Erythroblast (primary cell): ENCODE measurements at places on chromosomes 7 and 10.

GRCh38 chr10:114665406-114665805 is 7.3 kb upstream of the ABLIM1 start:
- DNase-seq, result no peak

- no peak for DNase-seq
These were observed 7.4 kb upstream of the C10orf67 start for GRCh38 chr10:23351926-23352519.

DNA sequence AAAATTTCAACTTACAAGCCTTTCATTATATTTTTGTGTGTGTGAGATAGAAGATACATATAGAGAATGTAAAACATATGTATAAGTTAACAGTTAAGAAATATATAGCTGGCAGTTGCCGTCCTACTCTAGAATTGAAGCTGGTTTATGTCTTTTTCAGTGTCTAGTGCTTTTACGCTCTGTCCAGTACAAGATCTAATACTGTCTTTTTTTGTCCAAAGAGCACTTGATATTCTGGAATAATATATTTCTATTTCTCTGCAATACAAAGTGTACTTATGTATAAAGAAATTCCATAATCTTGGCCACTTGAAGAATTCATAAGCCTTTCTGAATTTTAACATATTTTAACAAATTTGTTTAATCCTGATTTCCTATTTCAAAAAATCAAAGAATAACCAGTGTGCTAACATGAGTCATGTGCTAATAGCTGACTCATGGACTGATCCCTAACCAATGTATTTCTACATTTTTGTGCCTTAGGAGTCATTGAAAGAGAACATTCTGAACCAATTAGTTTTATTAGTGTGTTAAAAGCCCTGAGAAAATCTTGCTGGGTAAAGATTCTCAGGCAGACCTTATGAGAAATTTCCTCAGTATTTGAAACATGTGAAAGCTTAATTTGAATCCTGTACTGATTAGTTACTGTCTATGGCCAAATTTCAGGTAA is 73.2 kb upstream of the CCAR1 start:
- no peak for DNase-seq

DNA sequence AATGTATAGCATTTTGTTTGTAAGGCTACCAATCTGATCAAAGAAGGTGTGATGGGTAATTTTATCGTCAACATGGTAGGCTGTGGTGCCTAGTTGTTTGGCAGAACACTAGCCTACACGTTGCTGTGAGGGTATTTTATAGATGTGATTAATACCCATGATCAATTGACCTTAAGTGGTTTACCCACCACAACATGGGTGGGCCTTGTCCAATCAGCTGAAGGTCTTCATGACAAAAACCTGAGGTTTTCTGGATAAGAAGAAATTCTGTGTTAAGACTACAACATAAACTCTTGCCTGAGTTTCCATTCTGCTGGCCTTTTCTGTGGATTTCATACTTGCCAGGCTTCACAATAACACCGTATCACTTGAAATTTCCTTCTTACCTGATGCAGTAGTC is 131.8 kb upstream of the PPP1R3A start:
- DNase-seq, result no peak

- no peak for DNase-seq
These were observed 173.8 kb upstream of the GHITM start for GRCh38 chr10:83965473-83965872.

DNA sequence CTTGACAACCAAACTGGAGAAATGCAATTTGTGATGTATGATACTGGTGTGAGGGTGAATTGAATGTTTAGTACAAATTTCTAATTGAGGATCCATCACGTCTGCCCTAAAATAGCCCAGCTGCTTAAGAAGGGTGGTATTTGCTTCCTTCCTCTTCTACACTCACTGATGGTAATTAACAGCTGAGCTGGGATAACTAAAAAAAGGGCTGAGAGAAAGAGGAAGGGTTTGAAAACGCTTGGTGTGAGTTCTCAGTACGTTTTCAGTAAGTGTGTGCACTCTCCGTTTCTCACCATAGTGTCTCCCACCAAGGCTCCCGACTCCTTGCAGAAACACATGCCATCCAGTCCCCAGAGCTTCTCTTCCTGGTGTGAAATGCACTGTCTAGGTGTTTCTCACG is 54.3 kb downstream of the MAP3K8 start:
- DNase-seq, result no peak

- no peak for DNase-seq
These were observed 34.6 kb downstream of the VTI1A start for GRCh38 chr10:112481602-112482001.

DNA sequence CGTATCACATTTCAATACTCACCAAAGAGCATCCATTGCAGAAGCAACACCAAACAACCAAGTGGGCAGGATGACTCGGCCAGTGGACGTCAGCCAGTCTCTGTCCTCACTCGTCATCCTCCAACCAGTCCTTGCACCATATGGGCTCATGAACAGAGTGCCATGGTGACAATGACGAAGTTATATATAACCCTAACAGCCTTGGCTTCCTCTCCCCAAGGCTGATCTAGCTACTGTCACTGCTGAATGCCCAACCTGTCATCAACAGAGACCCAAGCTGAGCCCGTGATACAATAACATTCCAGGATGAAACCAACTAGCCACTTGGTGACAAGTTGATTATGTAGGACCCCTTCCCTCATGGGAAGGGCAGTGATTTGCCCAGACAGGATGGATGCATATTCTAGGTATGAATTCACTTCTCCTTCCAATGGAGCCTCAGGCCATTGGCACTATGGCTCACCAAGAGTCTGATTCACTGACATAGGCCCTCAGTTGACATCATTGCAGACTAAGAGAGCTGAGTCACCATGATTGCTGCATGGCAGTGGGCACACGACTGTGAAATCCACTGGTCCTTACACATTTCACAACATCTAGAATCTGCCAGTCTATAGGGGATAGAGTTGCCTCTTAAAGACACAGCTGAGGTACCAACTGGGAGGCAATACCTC is 26.3 kb upstream of the PPIF start:
- DNase-seq, result no peak

GRCh38 chr10:70494966-70495365 is 16.4 kb downstream of the PALD1 start:
- no peak for DNase-seq

GRCh38 chr7:120843109-120843508 is 14.8 kb downstream of the TSPAN12 start:
- DNase-seq, result no peak

GRCh38 chr7:20284003-20284770 is 46.5 kb upstream of the ITGB8 start:
- DNase-seq, result no peak

DNA sequence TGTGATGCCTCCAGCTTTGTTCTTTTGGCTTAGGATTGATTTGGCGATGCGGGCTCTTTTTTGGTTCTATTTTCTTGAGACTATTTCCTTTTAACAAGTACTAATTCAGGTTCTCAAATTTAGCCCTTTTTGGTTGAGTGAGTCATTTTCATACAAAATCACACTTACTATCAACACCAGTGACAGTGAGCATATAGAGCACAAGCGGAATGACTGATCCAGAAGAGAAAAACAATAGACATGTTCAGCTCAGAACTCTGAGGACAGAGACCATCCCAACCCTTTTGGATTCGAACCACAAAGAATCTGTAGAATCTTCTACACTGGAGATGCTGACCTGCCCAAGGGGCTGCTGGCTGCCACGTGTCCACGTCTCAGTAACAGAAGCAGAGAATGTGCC is 56.4 kb upstream of the INSYN2A start:
- no peak for DNase-seq

DNA sequence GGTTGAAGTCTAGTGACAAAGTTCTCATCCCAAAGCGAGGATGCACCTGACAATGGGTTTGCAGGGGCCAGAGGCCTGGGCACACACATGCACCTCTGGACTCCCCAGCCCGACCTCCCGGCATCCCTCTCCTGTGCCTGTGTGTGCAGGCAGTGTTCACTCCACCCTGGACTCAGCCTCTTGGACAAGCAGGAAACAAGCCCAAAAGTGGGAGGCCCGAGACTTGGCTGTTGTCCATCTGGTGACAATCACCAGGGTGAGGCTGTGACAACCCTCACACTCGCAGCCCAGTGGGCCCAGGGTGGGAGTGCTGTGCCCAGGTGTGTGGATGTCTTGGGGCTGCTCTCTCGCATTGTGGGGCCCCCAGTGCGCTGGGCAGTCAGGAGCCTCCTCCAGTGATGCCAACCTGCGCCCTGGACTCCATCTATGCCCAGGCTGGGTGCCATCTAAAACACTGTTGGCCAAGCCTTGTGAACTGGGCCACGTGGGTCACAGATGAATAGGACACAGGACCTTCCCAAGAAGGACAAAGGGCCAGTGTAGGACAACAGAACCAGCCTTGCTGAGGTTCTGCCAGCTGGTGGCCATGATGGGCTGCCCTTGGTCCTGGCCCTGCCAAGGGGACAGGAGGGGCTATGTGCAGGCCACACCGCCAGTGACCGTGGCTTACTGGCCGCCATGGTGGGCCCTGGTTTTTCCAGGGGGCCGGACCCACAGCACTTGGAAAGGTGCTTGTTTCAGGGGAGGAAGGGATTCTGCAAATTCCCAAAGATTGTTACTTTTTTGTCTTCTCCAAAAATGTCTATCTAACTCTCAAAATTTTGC is 144.3 kb downstream of the TCERG1L start:
- DNase-seq, result no peak

DNA sequence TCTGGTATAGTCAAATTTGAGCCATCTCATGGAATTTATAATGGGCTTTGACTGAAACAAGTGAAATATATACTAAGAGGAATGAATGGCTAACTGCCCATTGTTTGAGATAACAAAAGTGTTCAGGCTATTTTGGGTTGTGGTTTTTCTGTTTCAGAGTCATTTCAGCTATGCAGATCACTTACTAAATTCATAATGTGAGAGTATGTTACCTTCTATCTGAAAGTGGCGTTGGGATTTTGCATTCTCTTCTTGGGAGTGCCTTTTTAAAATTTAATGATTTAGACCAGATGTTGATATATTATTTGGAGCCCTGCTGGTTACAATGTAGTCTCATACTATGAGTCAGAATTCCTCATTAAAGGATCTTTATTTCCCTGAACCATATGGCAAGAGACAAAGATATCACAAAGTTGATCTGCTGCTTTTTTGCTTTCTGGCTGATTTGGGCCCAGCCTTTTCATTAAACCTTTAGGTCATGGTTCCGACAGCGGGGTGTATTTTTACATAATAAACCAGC is 10.4 kb downstream of the VCL start:
- no peak for DNase-seq

DNA sequence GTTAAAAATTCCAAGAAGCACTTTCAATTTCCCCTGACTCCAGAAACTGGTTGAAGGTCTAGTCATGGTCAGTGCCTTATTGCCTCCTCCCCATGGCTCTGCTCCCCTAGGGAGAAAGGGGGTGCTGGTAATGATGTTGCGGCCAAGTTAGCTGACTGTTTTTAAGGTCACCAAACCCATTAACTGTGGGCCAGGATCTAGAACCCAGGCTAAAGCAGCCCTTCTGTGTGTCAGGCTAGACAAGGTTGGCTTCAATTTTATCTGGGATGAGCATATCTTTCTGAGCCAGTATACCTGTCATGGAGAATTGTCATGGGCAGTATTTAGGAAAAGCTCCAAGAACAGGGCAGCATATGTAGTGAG is 11.2 kb upstream of the HOXA13 start:
- DNase-seq, result no peak

DNA sequence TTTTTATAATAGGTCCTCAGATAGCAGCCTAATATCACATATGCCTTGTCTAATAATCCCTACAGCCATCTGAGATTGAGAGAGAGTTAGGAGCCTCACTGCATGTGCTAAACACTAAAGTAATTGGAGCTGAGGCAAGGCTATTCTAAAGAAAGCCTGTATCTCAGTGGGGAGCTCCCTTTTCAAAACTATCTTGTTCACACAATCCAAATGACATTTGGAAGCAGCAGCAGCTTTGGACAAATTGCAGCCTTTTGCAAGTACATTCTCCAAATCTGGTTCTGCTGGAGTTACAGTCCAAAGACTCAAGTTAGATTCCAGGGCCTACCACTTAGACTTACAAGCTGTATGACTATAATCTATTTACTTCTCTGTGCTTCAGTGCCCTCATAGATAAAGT is 104.5 kb downstream of the MACC1 start:
- DNase-seq, result no peak

GRCh38 chr10:119209736-119210355 is 2.5 kb downstream of the GRK5 start:
- no peak for DNase-seq

- no peak for DNase-seq
These were observed 56.1 kb upstream of the ADO start for GRCh38 chr10:62748386-62748785.

GRCh38 chr10:71598621-71599055 is 120.9 kb downstream of the C10orf105 start:
- no peak for DNase-seq

DNA sequence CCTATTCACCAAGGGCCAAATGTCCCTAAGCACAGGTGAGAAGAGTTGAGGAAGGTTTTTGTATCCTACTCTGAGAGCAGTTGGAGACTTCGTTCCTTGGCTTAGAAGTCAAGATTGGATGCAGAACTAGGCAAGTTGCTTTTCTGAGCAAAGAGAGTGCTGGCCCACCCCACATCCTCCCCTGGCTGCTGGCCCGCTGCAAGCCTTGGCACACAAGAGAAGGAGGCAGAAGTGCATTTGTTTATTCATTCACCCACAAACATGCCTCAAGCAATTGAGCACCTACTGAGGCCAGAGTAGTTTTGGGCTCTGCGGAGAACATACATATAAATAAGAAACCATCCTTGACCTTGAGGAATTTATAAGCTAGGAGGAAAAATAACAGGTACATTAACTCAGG is 318.9 kb downstream of the KCNMA1 start:
- DNase-seq, result no peak

DNA sequence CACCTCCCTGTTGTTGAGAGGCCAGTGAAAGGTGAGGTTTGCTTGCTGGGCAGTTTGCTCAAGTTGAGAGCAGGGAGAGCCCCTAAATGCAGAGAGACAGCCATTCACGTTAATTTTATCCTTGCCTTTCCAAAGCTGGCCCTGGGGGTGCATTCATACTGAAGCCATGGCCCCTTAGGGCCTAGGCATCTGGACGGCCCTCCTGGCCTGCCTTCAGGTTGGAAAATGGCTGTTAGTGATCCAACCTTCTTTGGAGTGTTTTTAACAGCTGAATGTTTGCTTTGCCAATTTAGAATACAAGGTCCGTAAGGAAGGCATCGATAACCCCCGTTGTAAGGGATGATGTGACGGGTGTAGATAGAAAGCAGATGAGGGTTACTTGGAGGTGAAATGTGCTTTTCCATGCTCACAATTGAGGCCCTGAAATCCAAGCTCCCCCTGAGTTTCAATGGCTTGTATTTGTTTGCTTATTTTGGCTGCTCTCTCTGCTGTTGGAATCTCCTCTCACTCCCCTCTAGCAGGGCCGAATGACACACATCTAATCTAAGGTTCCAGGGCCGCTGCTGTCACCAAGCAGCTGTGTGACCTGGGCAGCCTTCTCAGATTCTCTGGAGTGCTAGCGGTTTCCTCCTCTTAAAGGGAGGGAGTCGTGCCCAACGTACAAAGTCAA is 171.6 kb upstream of the MKI67 start:
- no peak for DNase-seq

- DNase-seq, result no peak
These were observed 47.8 kb upstream of the PARD3 start for GRCh38 chr10:34862892-34863291.

DNA sequence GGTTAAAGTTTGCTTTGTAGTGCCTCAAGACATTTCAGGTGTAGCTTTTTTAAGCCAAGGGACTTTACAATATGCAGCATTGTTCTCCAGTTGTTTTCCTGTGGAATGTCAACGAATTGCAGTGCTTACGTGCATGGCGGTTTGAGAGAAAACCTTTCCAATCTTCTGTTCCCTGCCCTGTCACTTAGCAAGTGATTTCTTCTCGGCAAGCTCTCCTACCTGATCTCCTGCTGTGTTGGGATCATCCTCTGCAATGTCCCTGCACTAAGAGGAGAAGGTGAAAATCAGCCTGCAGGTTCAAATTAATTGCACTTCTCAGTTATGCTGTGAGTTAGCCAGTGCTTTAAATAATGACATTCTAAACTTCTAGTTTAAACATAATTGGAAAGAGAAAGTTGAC is 197.6 kb upstream of the FZD1 start:
- no peak for DNase-seq
